NCI-H187 treated with DMSO at 0.1 percent for 48 hours (cell line): ENCODE measurements at places on chromosomes 3 and 15.
A peak's percentile ranks its signal among the peaks of the same experiment; 100 is the strongest.

- DNase-seq = no peak
Observed at GRCh38 chr3:189771842-189772450, 140.8 kb downstream of the TP63 start.

- DNase-seq = peak; percentile 8
Observed at GRCh38 chr3:143769616-143770015, 78.7 kb downstream of the SLC9A9 start.

DNA sequence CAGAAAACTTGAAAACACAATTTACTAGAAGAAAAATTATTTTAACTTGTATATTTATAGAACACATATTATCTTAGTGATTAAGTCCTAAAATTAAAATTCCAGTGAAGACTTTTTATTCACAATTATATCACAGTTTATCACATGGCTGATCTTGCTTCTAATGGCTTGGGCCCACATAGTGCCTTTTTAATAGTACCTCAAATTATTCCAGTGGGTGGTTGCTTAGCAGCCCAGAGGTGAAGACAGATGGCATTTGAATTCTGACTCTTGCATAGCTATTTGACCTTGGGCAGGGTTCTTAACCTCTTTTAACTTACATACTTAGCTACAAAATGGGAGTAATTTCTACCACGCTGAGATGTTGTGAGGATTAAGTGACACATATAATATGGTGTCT, 214.7 kb upstream of the SGO1 start:
- DNase-seq = no peak

- no peak for DNase-seq
Observed at GRCh38 chr3:52253314-52254304, 8.1 kb downstream of the PPM1M start.

GRCh38 chr15:39582286-39582976, 1.6 kb downstream of the THBS1 start:
- no peak for DNase-seq

DNA sequence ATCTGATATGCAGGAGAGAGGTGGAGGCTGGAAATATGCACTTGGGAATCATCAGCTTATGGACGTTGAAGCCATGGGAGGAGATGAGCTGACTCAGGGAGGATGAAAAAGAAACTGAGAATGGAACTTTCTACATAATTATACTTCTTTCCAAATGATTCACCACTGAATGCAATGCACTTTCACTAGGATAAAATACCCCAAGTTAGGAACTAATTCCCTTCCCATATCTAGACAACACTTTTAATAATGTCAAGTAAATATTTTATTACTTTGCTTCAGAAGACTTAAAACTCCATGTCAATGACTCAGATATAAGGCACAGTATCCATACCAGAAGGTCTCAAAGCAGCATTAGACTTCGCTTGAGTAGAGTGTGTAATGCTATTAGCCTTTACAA, 24.2 kb downstream of the NPTN start:
- no peak for DNase-seq

GRCh38 chr15:29942548-29942947, 120.3 kb upstream of the TJP1 start:
- DNase-seq = no peak

DNA sequence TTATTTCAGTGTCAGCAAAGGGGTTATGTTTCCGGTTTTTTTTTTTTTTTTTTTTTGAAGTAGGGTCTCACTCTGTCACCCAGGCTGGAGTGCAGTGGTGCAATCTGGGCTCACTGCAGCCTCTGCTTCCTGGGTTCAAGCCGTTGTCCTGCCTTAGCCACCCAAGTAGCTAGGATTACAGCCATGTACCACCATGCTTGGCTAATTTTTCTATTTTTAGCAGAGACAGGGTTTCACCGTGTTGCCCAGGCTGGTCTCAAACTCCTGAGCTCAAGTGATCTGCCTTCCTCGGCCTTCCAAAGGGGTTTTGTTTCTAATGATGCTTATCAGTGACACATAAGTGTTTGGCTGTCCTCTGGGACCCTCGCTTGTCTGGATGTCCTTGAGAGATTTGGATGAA, 235.7 kb upstream of the C2CD4B start:
- DNase-seq = no peak
